A549 treated with Mapracorat at 1 μM for 4 hours (cell line): ENCODE measurements at places on chromosomes 3 and 15. TPM values are rescaled to one million over a fixed set of nuclear protein-coding genes. Genes with fewer than 3 reads are reported as not detected.

The SLC27A2 gene
- 30.9 to 37.7 TPM (median 33.0 TPM) in 5 replicates for total RNA-seq

The PAK6 gene
- 0.43 to 0.86 TPM (median 0.60 TPM) in 5 replicates for total RNA-seq

The CA12 gene
- 156 to 188 TPM (median 179 TPM) in 5 replicates for total RNA-seq

The KAT2B gene
- 5.4 to 9.0 TPM (median 5.7 TPM) in 5 replicates for total RNA-seq

The CFAP92 gene
- total RNA-seq: 0.21 TPM in 1 of 5 replicates, not detected in the others
